ENCODE measurements at places on chromosomes 2 and 18.

DNA sequence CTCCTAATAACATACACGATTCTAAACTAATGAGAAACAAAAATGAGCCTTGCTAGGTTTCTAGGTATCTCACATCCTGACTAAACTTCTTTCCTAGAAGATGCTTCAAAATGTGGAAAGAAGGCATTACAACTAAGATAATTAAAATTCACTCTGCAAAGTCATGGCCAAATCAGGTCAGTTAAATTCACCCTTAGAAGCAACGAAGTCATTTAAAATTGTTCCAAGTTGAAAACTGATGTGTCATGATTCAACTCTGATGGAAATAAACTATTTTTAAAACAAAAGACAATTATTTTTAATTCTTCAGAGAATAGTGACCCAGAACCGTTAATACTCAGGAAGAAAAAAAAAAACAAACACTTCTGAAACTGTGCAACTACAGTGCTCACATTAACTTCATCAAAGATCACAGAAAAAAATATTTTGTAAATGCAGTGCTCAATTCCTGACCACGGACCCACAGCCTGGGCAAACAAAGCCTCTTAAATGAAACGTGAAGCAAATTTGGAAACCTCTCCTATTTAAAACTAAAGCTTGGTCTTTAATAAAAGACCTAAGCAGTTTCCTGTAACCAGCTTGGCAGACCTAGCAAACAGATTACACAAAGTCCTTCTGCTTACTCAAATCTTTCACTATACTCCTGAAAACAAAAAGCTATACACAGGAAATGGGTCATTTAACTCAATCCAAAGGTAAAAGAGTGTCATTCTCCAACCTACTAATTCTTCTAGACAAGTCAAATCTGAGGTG lies 39.0 kb downstream of the CHN1 start:
- no peak for DNase-seq

GRCh38 chr18:5309888-5310470 lies 14.5 kb upstream of the ZBTB14 start:
- peak; percentile 58 for DNase-seq

GRCh38 chr2:172893111-172893510 lies 157.5 kb downstream of the RAPGEF4 start:
- DNase-seq: no peak

- no peak for DNase-seq
Measured at GRCh38 chr18:35460736-35461161, 37.0 kb downstream of the INO80C start.

- no peak for DNase-seq
Measured at GRCh38 chr18:50143294-50143693, 51.7 kb downstream of the MYO5B start.

DNA sequence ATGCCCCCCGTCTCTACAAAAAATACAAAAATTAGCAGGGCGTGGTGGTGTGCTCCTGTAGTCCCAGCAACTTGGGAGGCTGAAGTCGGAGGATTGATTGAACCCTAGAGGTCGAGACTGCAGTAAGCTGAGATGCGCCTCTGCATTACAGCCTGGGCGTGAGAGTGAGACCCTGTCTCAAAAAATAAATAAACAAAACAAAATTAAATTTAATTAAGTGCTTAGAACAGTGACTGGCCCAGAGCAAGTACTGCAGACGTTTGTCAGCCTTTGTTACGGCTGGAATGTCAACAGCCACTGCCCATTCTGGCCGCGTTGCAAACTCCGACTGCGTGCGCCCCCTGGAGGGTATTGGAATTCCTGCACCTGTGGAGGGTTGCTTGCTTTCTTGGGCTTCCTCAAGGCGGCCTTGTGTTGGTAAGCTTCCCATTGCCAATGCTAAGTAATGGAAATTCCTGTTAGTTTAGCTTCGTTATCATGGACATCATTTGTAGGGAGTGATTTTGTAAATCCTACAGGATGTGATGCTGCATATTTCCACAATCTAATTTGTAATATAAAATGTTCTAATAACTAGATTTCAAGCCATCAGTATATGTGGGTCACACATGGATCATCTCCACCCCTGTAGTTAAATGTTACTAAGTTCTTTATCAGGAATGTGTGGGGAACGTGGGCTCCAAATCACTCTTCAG lies 15.9 kb upstream of the ATP6V1B1 start:
- peak; percentile 54 for DNase-seq

DNA sequence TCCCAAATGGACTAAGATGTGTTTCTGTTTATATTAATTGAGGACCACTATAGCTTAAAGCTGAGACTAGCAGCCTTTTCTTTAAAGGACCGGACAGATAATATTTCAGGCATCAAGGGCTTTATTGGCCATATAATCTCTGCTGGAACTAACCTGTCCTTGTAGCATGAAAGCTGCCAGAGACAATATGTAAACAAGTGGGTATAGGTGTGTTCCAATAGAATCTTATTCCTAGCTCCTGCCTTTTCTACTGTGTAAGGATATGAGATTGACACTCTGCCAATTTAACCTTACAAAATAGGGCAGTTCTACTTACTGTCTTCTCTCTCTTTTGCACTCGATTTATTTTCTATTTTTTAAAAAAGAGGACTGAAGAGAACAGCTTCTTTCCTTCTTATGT lies 74.0 kb downstream of the RHBDD1 start:
- DNase-seq: no peak

DNA sequence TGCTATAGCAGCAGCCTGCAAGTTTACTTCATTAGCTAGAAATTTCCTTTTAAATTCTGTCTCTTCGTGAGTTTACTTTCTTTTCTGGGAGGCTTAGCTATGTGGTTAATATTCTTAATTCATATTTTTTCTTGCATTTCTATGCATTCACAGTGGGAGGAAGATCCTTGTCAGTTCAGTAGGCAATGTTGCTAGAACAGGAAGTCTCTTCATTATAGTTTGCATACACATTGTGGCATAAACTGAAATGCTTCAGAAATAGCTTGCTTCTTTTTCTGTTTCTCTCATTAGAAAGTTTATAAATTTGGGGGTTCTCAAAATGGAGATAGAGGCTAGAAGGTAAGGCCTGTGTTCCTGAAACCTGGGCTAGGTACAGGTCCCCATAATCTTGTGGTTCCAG lies 8.1 kb upstream of the ARHGAP15 start:
- DNase-seq: no peak

DNA sequence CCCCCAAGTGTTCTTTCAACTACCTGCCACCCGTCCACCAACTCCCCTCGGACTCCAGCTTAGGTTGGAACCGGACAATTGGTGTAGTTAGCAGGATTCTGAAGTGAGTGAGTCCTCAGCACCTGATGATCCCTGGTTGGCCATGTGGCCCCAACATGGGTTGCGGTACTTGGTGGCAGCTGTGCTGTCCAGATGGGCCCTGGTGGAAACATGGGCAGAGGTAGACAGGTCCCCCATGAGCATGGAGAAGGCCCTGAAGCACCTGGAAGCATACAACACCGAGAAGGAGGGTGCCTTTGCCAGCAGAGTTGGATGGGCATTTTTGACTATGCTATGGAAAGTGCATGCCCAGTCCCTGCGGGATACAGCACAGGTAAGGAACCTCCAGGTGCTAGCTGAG lies 11.0 kb upstream of the C2orf42 start:
- DNase-seq: no peak

DNA sequence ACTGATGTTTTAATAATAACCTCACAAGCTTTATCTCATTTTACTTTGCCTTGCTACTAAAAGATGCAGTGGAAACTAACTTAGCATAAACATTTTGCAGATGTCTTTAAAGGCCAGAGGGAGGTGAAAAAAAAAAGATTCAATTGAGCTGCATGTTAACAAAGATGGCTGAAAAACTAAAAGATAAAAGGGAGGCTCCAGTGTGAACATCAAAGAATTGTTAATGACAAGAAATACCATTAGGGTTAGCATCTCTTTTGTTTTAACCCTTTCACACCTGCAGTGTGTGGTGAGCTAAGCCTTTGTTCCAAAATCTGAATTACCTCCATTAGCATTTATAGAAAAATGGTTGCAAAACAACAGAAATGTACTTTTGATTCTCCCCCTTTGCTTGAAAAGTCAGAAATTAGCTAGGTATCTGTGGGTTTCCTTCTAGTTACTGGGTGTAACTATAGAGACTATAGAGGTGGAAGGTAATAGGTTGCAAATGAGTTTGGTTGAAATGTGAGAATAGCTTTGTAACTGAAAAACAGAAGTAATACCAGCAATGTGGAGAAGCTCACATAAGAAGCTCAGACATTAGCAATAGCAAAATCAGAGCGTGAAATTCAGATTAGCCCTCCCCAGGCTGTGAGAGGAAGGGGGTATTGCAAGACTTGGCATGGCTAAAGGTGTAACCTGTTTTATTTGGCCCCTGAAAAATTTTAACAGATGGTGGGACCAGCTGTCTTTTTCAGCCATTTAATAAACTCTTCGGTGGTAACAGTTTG lies 34.8 kb upstream of the SP5 start:
- no peak for DNase-seq

DNA sequence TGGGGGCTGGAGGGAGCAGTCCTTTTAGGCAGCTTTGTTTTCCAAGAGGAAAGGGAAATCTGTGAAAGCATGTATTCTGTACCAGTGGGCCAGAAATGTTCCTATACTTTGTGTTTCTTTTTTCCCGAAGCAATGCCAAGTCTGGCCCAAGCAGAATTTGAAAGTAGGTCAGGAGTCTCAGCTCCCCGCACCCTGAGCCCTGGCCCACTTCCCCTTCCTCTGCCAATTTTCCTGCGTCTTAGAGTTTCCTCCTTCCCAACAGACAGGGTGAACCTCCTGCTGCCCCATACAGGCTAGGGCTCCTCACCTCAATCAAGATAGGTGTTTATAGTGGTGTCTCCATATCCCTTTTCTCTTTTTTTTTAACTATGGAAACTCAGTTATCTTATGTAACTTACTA lies 65.3 kb downstream of the KCTD18 start:
- no peak for DNase-seq

- no peak for DNase-seq
Measured at GRCh38 chr18:25230658-25231326, 121.2 kb downstream of the ZNF521 start.

DNA sequence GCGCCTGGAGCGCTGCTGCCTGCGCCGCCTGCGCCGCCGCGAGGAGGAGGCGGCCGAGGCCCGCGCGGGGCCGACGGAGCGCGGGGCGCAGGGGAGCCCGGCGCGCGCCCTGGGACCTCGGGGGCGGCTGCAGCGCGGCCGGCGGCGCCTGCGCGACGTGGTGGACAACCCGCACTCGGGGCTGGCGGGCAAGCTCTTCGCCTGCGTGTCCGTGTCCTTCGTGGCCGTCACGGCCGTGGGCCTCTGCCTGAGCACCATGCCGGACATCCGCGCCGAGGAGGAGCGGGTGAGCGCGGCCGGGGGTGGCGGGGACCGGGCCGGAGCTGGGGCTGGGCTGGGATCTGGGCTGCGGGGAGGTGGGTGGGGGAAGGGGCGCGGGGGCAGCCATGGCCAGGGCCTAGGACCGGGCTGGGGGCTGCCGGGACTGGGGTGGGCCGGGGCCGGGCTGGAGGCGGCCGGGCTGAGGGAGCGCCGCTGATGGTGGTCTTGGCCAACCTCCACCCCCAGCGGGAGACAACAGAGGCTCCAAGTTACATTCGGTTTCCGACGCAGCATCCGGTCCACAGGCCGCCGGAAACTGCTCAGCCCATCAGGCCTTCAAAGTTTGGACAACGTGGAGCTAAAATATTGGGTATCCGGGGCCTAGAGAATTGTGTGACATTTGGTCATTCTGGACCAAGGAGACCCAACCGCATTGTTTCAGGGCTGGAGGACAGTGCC lies 66.4 kb downstream of the KCNG2 start:
- DNase-seq: no peak

- DNase-seq: peak; percentile 48
Measured at GRCh38 chr2:118046634-118047210, 32.9 kb upstream of the CCDC93 start.

DNA sequence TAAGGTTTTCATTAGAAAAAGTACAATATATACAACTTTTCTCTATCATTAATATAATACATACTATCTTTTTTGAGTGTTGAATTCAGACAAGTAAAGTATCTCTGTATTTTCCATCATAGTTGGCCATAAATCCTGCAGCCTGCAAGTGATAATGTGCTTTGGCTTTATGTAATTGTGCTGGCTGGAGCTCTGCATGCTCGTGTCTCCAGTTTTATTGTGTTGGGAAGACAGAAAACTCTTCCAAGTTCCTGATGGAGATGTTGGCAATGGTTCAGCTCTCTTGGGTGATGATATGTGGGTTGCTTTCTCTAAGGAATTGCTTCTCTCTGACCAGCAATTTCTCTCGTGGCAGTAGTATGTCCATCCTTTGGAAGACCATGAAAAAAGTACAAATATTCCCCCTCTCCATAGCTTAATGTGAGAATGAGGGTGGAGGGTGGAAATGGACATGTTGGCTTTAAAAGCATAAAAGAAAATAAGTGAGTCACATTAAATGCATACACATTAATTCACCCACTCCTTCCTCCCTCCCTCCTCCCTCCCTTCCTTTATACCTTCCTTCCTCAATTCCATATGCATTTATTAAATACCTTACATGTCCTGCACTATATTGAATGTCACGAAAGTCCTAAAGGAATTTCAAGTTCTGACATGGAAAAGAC lies 344.2 kb downstream of the MTX2 start:
- DNase-seq: no peak

- DNase-seq: no peak
Measured at GRCh38 chr2:100513650-100514049, 43.4 kb downstream of the NMS start.

GRCh38 chr2:209008636-209009287 lies 415.1 kb upstream of the MAP2 start:
- no peak for DNase-seq

DNA sequence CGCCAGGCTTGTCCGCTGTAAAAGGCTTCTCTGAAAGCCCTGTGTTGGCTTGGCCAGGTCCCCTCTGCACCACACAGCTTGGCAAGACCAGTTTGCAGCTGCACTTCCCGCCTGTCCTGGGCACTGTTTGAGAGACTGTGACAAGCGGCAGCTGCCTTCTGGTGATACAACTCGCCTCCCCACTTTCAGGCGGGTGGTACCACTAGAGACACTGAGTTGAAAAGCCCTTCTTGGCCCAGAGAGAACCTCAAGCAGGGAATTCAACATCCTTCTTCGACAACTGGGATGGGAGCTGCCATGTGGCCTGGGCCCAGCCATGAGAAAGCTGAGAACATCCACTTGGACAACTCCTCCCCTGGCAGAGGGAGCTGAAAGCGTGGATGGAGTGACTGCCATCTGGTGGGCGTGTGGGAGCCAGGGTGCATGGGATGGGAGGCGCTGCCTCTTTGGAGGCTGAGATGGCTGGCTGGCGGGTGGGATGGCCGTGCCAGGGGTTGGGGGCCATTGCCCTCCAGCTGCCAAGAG lies 125.5 kb upstream of the REV1 start:
- DNase-seq: no peak

DNA sequence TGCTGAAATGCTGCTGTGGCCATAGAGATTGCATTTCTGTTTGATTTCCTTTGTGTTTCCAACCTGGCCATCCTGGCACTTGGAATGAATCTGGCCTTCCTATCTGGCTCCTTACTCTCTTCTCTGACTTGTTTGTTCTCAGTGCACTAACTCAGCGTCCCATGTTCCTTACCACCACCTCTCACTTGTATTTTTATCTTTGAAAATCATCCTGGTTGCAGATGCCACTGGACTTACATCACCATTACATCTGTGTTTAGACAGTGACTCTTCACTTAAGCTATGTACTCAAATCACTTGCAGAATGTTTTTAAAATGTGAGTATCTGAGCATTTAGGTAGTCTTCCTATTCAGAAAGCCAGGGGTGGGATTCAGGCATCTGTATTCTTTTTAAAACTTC lies 239.5 kb downstream of the WDR7 start:
- DNase-seq: no peak
